Activated CD8-positive, alpha-beta memory T cell treated with anti-CD3 and anti-CD28 coated beads, Interleukin-2, amount 50 U/mL, for 48 hours (primary cell): ENCODE measurements at places on chromosomes 7 and 10.
A peak's percentile ranks its signal among the peaks of the same experiment; 100 is the strongest.

GRCh38 chr10:1273372-1274105, 217.4 kb downstream of the WDR37 start:
- no peak for DNase-seq

- peak; percentile 69 for DNase-seq
These were observed 126.7 kb upstream of the PRSS58 start for GRCh38 chr7:142384493-142384922.

DNA sequence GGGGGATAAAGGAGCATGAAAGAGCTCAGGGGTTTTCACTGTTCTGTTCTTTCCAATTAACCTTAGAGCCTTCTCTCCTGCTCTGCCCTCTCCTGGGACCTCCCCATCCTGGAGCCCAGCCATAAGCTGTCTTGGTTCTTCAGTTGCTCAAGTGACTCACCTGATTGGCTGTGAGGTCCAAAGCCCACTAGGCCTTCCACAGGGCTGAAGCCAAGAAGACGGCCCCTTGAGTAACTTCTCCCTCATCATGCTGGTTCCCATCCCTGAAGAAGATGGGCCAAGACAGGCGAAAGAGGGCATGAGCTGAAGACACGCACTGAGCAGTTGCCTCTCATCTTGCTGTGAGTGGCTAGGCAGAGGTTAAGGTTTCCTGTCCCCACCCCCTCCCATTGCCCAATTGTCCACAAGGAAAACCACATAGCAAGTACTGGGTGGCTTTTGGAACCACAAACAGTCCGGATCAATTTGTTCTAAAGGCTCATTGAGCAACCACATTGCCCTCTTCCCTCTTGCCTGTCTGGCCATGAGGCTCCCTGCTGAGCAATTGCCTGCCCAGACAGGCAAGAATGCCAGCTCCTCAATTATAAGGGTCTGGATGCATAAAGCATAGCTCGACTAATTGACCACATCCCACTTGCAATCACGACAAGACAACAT, 43.9 kb upstream of the GPAM start:
- no peak for DNase-seq

GRCh38 chr7:48035301-48035966, at the start of gene C7orf57:
C7orf57 (plus strand) TSS chr7:48035543; CDS start chr7:48036309, 766 bp downstream.
- DNase-seq = peak; percentile 90

DNA sequence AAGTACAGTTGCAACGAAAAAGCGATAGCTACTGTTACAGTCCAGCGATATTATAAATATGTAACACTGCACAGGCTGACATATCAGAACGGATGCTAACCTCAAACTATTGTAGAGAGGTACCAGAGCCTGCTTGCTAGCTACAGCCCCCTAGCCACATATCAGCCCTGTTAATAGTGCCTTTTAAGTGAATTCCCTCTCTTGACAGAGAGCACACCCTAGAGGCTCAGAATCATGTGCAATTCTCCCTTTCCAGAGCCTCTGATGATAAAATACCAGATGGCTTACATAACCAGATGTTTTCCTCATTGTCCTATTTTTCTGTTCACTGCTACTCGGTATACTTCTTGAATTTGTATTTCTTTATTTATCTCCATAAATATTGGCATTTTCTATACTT, 960.7 kb upstream of the CELF2 start:
- DNase-seq = no peak

DNA sequence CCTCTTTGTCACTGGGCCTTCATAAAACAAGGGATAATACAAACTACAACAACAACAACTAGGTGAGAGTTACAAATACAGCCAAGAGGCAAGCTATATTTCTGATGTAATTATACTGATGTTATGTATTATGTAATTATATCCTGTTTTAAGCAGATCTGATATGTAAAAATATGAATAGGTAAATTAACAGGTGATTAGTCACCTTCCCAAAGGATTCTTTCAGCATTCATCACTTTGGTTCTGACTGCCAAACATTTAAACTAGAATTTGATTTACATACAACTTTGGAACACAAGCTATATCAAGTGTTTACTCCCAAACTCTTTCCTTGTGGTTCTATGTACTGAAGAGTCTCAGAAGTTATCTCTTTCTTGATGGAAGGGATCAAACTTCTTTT, 53.7 kb downstream of the BEND7 start:
- DNase-seq = no peak

GRCh38 chr7:76281706-76282343, 20.6 kb upstream of the HSPB1 start:
- no peak for DNase-seq

- DNase-seq = no peak
These were observed 370.7 kb downstream of the PPP1R3A start for GRCh38 chr7:113548137-113548536.

- no peak for DNase-seq
These were observed at the start of gene COL13A1 for GRCh38 chr10:69801434-69802315. COL13A1 (plus strand) TSS chr10:69801906; CDS start chr10:69802424, 518 bp downstream.
